ENCODE measurements at places on chromosomes 13 and 19.

GRCh38 chr13:56332671-56333070 is 808.0 kb upstream of the PRR20A start:
- DNase-seq: no peak

DNA sequence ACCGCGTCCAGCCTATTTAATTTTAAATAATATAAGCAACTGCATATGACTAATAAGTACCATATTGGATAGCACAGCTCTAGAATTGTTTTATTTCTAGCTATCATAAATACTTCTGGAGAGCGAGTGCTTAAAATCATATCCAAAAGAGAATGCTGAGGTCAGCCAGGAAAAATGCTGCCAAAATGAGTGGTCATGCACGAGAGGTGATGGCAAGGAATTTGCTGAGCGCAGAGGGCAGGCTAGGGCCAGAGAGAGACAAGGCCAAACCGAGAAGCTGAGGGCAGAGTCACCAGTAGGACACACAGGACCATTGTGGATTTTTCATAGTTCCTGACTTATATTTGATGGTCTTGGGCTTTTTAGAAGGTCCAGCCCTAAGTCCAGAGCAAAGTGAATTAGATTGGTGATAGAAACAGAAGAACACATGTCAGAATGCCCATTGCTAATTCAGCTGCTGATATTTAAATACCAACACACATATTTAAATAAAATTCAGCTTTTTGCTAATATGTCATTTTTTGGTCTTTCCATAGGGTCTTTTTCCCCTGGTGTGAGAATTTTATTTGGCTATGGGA is 33.6 kb upstream of the UBL3 start:
- no peak for DNase-seq

DNA sequence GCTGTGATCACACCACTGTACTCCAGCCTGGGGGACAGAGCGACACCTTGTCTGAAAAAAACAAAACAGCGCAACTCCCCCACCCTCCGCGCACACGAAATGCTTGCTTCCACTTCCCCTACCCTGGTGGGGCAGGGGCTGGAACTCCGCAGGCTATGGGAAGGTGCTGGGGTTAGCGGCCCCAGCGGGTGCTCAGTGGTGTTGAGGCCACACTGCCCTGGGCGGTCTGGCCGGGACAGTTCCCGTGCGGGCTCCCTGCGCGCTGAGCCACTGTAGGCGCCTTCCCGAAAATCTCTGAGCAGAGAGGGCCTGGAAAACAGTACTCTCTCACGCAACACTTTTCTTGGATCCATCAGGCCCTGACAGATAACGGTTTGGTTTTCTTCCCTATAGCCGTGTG is 1.1 kb upstream of the WTIP start:
- DNase-seq: no peak

DNA sequence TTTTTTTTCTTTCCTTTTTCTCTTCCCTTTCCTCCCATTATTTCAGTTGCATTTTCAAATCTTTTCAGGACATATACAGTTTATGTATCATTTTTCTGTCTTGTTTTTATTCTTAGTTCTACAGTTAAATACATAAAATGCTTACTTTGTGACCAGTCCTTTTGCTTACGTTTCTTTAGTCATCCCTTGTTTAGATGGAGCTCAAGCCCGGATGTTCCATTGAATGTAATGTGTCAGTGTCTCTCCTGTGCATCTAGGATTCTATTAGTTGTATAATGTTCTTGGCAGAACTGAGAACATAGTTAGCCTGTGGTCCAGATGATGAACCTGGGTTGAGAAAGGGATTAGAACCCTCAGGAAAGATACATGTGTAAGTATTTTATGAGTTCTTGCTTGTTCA is 17.8 kb downstream of the WASF3 start:
- DNase-seq: no peak

GRCh38 chr13:24564881-24565280 is 52.3 kb upstream of the PARP4 start:
- no peak for DNase-seq

- no peak for DNase-seq
These were observed 95.3 kb upstream of the TNFSF11 start for GRCh38 chr13:42478531-42479156.

- DNase-seq: no peak
These were observed 22.8 kb upstream of the RNF17 start for GRCh38 chr13:24741016-24741662.

DNA sequence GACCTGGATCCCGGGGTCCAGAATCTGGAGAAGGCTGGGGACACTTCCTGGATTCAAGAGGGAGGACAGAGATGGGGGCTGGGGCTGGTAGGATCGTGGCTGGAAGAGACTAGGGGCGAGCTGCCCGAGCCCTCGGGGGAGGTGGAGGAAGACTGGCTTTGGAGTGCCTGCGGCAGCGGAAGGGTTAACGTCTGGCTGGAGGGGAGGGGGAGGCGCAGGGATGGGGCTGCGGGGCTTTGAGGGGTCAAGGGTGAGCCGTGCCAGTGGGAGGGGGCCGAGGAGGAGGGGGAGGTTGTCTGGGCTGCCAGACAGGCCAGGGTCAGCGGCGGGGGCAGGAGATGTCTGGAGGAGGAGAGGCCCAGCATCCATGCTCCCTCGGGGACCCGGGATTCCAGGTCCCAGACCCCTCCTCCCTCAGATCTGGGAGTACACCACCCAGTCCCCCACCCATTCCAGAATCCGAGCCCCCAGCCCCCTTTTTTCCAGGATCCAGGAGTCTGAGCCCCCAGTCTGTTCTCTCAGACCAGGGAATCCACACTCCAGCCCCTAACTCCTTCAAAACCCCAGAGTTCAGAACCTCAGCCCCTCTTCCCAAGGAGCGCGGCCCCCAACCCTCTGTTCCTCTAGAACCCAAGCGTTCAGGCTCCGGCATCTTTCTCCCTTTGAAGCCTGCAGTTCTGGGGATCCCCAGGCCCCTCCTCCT is 3.2 kb upstream of the SPACA6 start:
- DNase-seq: no peak

DNA sequence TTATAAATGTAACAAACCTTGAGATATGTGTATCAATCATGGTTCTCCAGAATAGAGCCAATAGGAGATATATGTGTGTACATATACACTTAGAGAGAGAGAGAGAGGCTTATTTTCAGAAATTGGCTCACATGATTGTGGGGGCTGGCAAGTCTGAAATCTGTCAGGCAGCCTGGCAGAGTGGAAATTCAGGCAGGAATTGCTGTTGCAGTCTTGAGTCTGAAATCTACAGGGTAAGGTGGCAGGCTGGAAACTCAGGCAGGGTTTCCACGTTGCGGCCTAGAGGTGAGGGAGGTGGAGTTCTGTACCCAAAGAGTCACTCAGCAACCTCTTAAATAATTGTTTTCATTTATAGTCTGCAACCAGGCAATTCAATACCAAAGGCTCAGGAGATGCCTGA is 218.4 kb downstream of the B3GLCT start:
- no peak for DNase-seq

Measured in GM12878 (cell line).